Trophoblast cell (in vitro differentiated cells and primary cell): ENCODE measurements at places on chromosomes 6 and 20.

DNA sequence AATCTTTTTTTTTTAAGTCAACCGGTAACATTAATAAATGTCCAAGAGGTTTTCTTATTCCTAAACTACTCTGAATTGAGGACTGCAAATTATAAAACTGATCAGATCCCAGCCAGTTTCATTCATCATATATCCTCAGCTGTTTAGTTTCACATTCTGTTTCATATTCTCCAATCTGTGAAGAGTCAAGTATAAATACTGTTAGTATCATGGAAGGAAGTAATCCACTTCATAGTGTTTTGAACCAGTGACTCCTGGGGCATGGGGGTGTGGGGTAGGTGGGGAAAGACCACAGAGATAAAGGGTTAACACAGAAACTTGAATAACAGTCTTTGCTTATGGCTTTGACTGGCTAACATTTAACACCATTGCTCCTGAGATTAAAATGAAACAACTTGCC lies 69.9 kb downstream of the FYN start:
- no peak overlapping the region for H3K27ac ChIP-seq
- no peaks in the 10 kb centered on the region for H3K36me3 ChIP-seq
- H3K4me1 ChIP-seq, result peaks cover 2% of the 10 kb centered on the region
- DNase-seq, result no peak

GRCh38 chr20:25037288-25038102 lies 20.4 kb downstream of the ACSS1 start:
- H3K4me1 ChIP-seq, result no peaks in the 10 kb centered on the region
- no peaks in the 10 kb centered on the region for H3K27me3 ChIP-seq
- DNase-seq, result no peak
- H3K4me3 ChIP-seq, result no peak overlapping the region
- H3K27ac ChIP-seq, result no peak overlapping the region

- H3K36me3 ChIP-seq, result peaks cover 30% of the 10 kb centered on the region
- H3K4me1 ChIP-seq, result peaks cover 39% of the 10 kb centered on the region
- peak; percentile 91 for DNase-seq
- H3K4me3 ChIP-seq, result peak within 1 kb of the TSS; percentile 75
- peak within 1 kb of the TSS; percentile 16 for H3K27ac ChIP-seq
These were observed at the start of gene HSD17B8 for GRCh38 chr6:33204415-33205190. TSS of gene HSD17B8 (plus strand) at chr6:33204655. CDS start at chr6:33204669, 14 bp downstream.

DNA sequence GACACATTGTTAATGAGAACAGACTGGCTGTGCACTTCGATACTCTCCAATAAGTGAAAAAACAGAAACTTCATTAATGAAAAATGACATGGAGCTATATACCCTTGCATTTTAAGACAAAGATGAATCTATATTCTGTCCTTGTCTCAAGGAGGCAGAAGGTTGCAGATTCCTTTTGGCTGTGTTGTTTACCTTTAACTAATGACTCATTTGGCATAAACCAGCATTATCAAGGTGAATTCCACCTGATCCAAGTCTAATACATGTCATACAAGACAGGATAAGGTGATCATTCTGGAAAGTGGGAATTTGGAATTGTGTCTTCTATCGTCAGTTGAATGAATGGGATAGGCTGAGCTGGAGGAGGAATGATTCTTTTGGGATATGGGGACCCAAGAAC lies 192.9 kb downstream of the PLCB4 start:
- no peaks in the 10 kb centered on the region for H3K36me3 ChIP-seq
- H3K4me1 ChIP-seq, result no peaks in the 10 kb centered on the region
- no peak for DNase-seq
- no peaks in the 10 kb centered on the region for H3K27me3 ChIP-seq
- H3K4me3 ChIP-seq, result no peak overlapping the region
- H3K27ac ChIP-seq, result no peak overlapping the region

- H3K4me1 ChIP-seq, result peaks cover 6% of the 10 kb centered on the region
- no peaks in the 10 kb centered on the region for H3K36me3 ChIP-seq
- H3K27me3 ChIP-seq, result no peaks in the 10 kb centered on the region
- H3K4me3 ChIP-seq, result no peak overlapping the region
- no peak for DNase-seq
- no peak overlapping the region for H3K27ac ChIP-seq
These were observed 88.4 kb upstream of the TAB2 start for GRCh38 chr6:149229096-149229495.

DNA sequence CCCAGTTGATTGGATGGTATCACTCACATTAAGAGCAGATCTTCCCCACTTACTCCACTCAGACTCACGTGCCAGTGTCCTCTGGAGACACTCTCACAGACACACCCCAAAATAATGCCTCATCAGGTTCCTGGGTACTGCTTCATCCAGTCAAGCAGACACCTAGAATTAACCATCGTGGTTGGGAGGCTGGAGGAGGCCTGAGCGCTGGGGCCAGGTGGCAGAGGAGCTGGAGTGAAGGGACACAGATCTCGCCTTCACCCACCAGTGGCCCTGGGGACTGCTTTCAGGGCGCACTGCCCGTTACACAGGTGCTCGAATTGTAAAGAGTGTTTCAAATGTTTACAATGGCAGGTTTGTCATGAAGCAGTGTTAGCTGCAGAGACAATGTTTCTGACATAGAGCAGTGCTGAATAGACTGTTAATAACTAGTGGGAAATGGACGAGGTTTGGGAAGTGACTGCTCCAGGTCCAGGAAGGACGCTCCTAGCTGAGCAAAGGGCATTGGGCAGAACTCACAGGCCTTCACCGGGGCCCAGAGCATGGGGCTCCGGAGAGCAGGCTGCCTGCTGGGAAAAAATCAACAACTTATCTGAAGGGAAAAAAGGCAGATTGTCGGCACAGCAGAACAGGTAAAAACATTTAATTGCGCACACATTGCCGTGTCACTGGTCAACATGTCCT lies 38.4 kb downstream of the TMEM242 start:
- no peaks in the 10 kb centered on the region for H3K4me1 ChIP-seq
- no peak overlapping the region for H3K4me3 ChIP-seq
- no peak for DNase-seq
- H3K27ac ChIP-seq, result no peak overlapping the region

GRCh38 chr20:49318091-49318429 lies 40.2 kb upstream of the ZNFX1 start:
- DNase-seq, result no peak
- H3K4me1 ChIP-seq, result peaks cover 7% of the 10 kb centered on the region
- no peak overlapping the region for H3K27ac ChIP-seq
- H3K36me3 ChIP-seq, result no peaks in the 10 kb centered on the region
- no peak overlapping the region for H3K4me3 ChIP-seq

DNA sequence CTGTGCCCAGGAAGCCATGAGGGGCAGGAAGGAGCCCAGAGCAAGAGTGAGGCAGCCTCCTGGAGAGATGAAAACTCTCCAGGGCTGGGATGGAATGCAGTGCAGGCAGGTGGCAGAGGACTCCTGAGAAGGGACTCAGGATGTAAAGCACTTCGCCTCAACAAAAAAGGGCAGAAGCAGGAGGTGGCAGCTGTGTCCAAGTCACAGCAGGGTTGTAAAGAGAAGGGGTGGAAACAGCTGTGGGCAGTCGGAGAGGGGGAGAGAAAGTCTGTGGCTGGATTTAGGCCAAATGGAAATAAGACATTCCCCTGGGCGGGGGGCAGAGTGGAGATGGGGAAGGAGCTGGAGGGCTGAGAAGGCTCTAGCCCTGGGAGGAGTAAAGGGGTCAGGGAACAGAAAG lies 34.9 kb downstream of the CYP21A2 start:
- no peaks in the 10 kb centered on the region for H3K27me3 ChIP-seq
- no peak overlapping the region for H3K4me3 ChIP-seq
- H3K4me1 ChIP-seq, result peaks cover 15% of the 10 kb centered on the region
- DNase-seq, result no peak
- H3K36me3 ChIP-seq, result no peaks in the 10 kb centered on the region
- no peak overlapping the region for H3K27ac ChIP-seq

DNA sequence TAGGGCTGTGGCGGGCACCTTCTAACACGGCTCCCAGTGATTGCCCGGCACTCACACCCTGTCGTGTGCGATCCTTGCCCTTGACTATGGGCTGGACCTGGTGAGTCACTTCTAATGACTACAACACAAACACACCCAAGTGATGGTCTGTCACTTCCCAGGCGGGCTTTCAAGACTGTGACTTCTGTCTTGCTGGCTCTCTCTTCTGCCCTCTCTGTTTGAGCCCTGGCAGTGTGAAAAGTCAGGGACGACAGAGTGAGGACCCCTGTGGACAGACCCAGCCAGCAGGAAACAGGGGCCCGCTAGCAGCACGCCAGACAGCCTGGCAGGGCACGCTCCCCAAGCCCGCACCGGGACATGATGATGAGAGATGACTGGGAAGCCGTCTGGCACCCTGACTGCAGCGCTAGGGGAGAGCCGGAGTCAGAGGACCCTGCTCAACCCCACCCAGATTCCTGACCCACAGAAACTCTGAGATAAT lies 43.0 kb downstream of the KIF16B start:
- DNase-seq, result no peak
- H3K4me3 ChIP-seq, result no peak overlapping the region
- no peaks in the 10 kb centered on the region for H3K36me3 ChIP-seq
- H3K4me1 ChIP-seq, result peaks cover 3% of the 10 kb centered on the region

GRCh38 chr20:24576447-24576846 lies 107.0 kb downstream of the SYNDIG1 start:
- no peak overlapping the region for H3K4me3 ChIP-seq
- H3K36me3 ChIP-seq, result no peaks in the 10 kb centered on the region
- no peak for DNase-seq
- no peaks in the 10 kb centered on the region for H3K4me1 ChIP-seq
- H3K27ac ChIP-seq, result no peak overlapping the region

DNA sequence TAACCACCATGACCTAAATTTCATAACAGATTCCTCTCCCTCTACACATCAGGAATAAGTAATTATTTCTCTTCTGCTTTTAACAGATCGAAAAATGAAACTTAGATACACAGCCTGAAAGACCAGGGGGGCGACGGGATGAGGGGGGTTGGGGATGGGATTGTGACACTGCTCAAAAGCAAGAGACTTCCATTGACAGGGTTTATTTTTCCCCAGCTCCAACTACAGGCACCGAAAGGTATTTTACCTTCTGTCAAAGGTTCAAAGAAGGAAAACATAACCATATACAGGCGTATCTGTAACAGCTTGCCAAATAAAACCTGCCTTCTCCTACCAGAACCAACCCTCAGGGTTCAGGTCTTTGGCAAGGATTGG lies 1.3 kb downstream of the EPHA7 start:
- H3K27me3 ChIP-seq, result peaks cover 22% of the 10 kb centered on the region
- DNase-seq, result no peak
- H3K36me3 ChIP-seq, result no peaks in the 10 kb centered on the region
- no peak overlapping the region for H3K27ac ChIP-seq
